Skeletal muscle cell (primary cell): ENCODE measurements at places on chromosomes 7 and 10.

- DNase-seq, result no peak
Observed at GRCh38 chr10:95567903-95568630, 6.9 kb upstream of the SORBS1 start.

GRCh38 chr10:3781468-3782145 is 3.4 kb downstream of the KLF6 start:
- no peak for DNase-seq

DNA sequence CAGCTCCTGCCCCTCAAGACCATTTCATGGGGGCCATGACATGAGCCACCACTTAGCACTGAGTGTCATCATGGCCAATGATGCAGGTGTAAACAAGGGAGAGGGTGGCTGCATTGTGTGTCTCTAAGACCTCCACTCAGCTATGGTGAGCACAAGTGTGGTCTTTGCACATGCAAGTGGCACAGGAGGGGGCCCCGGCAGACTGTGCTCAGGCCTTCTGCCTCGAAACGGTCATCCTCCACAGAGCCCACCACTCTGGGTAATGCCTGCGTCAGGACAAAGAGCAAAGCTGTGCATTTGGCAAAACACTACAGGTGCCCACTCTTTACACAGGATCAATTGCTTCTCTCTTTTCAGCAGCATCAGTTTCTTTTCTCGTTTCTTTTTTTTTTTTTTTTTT is 125.5 kb downstream of the SH3PXD2A start:
- no peak for DNase-seq

DNA sequence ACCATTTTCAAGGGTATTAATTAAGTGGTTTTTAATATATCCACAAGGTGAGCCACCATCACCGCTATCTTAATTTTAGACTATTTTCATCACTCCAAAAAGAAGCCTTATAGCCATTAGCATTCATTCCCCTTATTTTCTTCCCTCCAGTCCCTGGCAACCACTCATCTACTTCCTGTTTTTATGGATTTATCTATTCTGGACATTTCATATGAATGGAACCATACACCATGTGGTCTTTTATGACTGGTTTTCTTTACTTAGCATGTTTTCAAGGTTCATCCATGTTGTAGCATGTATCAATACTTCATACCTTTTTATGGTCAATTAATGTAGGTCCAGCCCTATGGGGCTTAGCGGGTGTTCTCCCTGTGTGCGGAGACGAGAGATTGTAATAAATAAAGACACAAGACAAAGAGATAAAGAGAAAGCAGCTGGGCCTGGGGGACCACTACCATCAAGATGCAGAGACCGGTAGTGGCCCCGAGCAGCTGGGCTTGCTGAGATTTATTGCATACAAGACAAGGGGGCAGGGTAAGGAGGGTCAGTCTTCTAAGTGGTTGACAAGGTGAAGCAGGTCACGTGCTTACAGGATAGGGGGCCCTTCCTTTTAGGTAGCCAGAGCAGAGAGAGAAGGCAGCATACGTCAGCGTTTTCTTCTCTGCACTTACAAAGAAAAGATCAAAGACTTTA is 14.6 kb downstream of the WBP1L start:
- DNase-seq, result no peak

GRCh38 chr7:102842284-102842683 is 70.5 kb upstream of the LRRC17 start:
- no peak for DNase-seq

GRCh38 chr7:17940951-17941431 is 697 bp upstream of the SNX13 start:
- no peak for DNase-seq

- no peak for DNase-seq
Observed at GRCh38 chr7:88204525-88205110, 15.2 kb downstream of the SRI start.

DNA sequence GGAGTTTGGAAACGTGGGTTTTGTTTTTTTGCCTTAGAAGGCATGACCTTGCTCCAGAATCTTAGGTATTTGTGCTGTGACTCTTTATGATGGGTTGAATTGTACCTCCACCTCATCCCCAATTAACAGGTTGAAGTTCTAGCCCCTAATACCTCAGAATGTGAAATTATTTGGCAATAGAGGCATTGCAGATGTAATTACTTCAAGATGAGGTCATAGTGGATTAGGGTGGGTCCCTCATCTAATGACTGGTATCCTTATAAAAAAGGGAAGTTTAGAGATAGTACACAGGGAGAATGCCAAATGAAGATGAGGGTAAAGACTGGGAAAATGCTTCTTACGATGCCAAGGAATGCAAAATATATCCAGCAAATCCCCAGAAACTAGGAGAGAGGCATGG is 3.0 kb upstream of the FAM200A start:
- no peak for DNase-seq

- no peak for DNase-seq
Observed at GRCh38 chr10:32929634-32930033, 28.4 kb downstream of the ITGB1 start.

DNA sequence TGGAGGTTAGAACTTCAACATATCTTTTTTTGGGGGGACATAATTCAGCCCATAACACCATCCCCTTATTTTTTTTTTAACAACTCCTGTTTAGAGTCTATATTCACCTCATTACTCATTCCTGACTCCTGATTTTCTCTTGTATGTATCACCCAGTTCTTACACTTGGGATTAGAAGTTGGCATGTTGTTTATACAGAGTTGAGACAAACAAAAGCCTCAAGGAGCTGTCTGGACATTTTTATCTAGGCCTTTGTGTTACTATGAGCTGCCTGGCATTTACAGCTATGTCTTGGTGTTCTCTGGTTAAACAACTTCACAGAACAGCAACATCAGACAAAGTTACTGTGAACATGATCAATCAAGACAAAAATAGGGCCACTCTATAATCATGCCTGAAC is 517.5 kb downstream of the KIF20B start:
- DNase-seq, result no peak

GRCh38 chr10:1578392-1579140 is 158.8 kb downstream of the ADARB2 start:
- no peak for DNase-seq

DNA sequence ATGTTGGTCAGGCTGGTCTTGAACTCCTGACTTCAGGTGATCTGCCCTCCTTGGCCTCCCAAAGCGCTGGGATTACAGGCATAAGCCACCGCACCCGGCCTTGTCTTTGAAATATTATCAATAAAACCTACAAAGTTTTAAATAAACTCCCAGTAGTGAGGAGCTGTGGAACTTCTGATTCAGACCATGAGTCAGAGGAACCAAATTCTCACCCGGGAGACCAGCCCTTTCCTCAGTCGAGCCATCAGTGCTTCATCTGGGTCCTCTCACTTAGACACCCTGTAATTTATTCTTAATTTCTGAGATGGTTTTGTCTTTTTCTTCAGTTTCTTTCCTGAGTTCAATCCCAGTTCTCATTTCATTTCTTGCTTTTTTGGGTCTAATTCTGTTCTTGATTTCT is 68.6 kb downstream of the DYNC2I1 start:
- DNase-seq, result no peak

- DNase-seq, result no peak
Observed at GRCh38 chr10:121926671-121927317, 1.0 kb downstream of the ATE1 start.

GRCh38 chr10:13586676-13587355 is at the start of gene PRPF18:
PRPF18 (plus strand) TSS chr10:13586965; CDS start chr10:13587087, 122 bp downstream.
- DNase-seq, result peak; percentile 73

GRCh38 chr10:79098596-79099015 is 29.8 kb downstream of the ZMIZ1 start:
- no peak for DNase-seq

- DNase-seq, result no peak
Observed at GRCh38 chr7:137962875-137963507, 38.9 kb downstream of the CREB3L2 start.

GRCh38 chr7:98949336-98950044 is 71.2 kb downstream of the TRRAP start:
- no peak for DNase-seq

DNA sequence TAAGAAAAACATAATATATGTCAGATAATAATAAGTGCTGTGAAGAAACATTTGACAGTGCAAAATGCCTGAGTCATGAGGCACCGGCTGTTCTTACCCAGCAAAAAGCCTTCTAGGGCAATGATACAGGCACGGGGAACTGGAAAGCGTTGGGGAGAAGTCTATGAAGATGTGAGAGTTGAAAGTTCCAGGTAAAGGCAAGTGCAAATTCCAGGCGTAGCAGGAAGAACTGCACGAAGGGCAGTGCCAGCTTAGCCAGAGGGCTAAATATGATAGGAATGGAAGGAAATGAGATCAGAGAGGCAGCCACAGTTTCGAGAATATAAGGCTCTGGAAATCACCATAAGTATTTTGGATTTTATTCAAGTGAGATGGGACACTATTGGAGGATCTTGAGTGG is 87.0 kb downstream of the IPMK start:
- no peak for DNase-seq

DNA sequence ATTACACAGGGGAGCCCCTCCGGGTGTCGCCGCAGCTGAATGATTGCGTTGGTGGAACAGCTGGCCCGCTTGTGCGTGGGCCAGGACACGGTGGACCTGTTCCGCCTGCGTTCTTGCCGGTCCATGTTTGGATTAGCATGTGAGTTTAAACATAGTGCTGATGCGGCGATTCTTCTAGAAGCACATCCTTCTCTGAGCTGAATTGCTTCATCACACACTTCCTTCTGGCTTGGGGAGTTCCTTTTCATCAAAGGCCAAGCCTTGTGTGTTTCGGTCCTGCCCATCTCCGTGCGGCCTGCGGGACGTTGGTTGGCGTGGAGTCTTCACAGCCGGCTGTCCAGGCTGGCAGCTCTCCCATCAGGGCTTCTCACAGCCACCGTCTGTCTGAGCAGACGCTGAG is 45.5 kb upstream of the SLC29A4 start:
- peak; percentile 9 for DNase-seq

DNA sequence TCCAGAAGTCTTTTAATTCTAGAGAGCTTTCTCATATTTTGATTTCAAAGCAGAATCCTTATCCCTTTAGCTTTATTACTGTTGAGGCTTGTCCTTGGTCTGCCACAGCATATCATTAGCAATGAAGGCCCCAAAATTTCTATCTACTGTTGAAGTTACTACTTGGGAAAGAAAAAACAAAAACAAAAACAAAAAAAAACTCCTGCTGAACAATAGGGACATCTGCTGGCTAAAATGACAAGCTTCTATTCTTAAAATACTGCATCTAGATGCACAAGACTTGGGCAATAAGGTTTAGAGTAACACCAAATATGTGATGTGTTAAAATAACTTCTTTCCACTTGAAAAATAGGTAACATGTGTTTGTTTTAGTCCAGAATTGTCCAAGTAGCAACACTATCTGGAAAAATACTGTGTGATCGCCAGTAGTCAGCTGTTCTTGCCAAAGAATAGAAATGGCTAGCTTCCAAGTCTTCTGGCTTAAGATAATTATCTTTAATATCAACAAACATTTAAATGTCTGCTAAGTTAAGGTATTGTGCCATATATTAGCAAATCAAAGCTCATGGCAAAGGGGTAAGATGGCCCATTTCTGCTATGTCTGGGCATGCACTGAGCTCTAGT is 3.8 kb upstream of the DMTF1 start:
- peak; percentile 4 for DNase-seq

GRCh38 chr10:85459906-85460305 is 906.7 kb downstream of the GRID1 start:
- no peak for DNase-seq

DNA sequence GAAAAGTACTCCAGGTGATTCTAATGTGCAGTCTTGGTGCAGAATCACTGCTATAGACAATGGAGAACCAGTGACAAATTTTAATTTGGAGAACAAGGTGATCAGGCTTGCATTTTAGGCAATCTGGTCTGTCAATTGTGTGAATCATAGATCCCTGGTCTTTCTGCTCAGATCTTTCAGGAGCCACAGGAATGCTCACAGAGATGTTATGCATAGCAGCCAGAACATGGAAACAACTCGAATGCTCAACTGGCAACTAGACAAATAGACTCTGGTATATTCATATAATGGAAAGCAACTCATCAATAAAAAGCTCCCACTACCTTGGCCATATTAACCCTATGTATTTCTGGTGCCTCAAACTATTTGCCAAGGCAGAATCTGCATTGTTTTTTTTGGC is 209.1 kb downstream of the PHF14 start:
- no peak for DNase-seq

- DNase-seq, result no peak
Observed at GRCh38 chr7:149297034-149297755, 35.2 kb downstream of the ZNF783 start.

DNA sequence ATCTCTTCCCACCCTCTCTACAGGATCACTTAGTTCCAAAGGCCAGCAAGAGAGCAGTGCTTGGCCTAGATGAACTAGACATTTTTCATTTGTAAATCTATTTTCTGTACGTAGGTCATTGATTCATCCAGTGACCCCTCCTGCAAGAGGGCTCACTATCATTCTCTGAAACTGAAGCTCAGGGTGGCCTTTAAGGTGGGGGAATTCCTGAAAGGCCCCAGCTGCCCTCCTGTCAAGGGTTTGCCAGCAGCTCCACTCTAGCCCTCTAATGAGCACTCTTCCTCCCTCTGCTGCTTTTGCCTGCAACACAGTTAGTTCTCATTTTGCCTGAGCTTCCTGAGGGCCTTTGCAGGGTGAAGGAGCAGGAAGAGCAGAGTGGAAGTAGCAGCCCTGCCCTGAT is 41.2 kb downstream of the LRRC18 start:
- DNase-seq, result no peak

- no peak for DNase-seq
Observed at GRCh38 chr7:30788640-30789333, 17.6 kb downstream of the MINDY4 start.

DNA sequence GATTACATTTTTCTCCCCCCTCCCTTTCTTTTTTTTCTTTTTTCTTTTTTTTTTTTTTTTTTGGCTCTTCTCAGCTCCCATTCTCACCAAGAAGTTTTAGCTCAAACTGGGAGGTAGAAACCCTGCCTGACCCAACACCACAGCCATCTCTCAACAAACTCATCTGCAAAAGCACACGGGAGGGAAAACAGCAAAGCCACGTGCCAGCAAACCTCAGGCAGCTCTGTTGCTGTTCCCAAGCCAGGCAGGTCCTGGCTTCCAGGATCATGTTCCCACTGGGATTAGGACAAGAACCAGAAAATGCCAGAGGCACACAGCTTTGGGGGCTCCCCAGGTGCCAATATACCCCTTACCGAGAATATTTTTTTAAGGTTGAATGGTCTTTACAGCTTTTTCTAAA is 56.7 kb downstream of the ITIH5 start:
- DNase-seq, result no peak

- no peak for DNase-seq
Observed at GRCh38 chr7:151339651-151340382, 1.8 kb upstream of the NUB1 start.
